ENCODE measurements at places on chromosomes 2 and 18. TPM values are rescaled to one million over a fixed set of nuclear protein-coding genes. Genes with fewer than 3 reads are reported as not detected.

The C1GALT1C1L gene
- not detected for total RNA-seq

The PLCL1 gene
- total RNA-seq = 1.2 TPM

The CYTIP gene
- total RNA-seq = 0.64 TPM

The TRIM54 gene
- total RNA-seq = not detected

The SNED1 gene
- 17.6 TPM for total RNA-seq

The GCA gene
- 4.0 TPM for total RNA-seq

The SLC16A14 gene
- 21.6 TPM for total RNA-seq

The AGXT gene
- not detected for total RNA-seq

The SOCS6 gene
- 19.4 TPM for total RNA-seq

Data from osteocyte (in vitro differentiated cells).